ENCODE measurements at places on chromosomes 4 and X. TPM values are rescaled to one million over a fixed set of nuclear protein-coding genes. Genes with fewer than 3 reads are reported as not detected.
A peak's percentile ranks its signal among the peaks of the same experiment; 100 is the strongest.

DNA sequence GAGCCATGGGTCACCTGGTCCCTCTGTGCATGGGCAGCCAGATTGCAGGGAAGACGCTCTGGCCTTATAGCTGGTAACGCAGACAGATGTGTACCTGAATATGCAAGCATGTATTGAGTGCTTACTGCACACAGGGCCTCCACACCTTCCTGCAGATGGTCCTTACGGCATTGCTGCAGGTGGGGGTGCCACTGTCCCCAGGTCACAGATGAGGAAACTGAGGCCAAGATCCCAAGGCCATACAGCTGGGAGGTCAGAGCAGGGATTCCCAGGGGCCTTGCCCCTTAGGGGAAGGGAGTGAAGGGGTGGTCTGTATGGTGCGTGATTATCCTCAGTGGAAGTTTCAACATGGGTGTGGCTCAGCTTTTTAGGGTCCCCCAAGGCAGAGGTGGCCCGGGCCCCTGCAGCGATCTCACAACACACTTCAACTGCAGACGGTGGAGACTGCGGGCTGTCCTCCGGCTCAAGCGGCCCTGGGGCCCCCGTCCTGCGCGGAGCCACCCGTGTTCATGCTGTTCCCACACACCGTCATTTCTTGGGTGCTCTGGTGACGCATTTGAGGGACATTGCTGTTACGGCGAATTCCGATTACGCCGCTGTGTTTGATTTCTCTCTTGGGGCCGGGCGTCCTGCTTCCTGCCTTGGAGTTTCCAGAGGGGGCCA is 8.1 kb downstream of the DOK7 start:
- DNase-seq: no peak

LONRF3 gene
- polyA plus RNA-seq: 1.4 TPM

GRCh38 chr4:3285558-3286334 is 7.1 kb upstream of the RGS12 start:
- peak; percentile 8 for DNase-seq

DNA sequence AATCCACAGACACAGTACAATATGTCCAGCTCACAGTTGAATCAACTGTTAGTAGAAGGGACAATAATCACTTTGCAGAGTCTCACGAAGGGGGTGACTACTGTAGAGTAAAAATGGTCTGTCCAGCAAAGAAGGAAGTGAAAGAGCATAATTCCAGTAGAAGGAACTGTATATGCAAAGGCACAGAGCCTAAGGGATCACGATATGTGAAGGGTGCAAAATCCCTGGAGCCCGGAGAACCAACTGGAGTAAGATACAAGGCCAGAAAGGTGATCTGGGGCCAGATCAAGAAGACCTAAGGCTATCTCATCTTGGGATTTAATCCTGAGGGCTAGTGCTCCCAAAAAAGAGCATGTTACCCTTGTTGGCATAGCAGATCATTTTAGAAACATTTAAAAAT is 192.7 kb upstream of the LDB2 start:
- DNase-seq: no peak

FRAS1 gene
- 4.7 TPM for polyA plus RNA-seq

ODAPH gene
- not detected for polyA plus RNA-seq

CPXCR1 gene
- not detected for polyA plus RNA-seq

- DNase-seq: no peak
Measured at GRCh38 chrX:103927030-103927429, 35.4 kb upstream of the TMSB15B start.
